ENCODE measurements at places on chromosomes 16 and 17.

DNA sequence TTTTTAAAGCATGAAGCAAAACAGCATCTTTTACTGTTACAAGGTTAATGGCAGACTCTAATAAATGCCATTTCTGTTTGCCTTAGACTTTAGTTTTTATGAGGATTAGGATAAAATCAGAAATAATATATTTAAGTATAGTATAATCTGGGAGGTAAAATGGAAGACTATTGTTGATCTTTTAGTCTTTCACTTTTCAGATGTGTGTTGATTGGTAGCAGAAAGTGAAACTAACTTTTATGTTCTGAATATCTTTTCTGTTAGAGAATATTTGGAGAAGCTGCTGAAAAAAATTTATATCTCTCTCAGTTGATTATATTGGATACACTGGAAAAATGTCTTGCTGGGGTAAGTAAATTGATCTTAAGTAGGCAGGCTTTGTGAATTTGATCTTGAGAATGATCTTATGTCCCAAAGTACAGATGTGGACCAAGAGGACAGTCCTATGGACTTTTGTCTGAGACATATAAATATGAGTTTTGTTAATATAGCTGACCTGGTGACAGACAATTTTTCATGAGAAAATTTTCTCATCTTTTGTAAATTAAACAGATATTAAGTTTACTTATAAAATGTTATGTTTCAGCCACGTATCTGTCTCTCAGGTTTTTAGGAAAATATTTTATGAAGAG lies 64.1 kb downstream of the NF1 start:
- DNase-seq: no peak

GRCh38 chr17:75652934-75653549 lies 13.9 kb downstream of the RECQL5 start:
- DNase-seq: peak; percentile 9

DNA sequence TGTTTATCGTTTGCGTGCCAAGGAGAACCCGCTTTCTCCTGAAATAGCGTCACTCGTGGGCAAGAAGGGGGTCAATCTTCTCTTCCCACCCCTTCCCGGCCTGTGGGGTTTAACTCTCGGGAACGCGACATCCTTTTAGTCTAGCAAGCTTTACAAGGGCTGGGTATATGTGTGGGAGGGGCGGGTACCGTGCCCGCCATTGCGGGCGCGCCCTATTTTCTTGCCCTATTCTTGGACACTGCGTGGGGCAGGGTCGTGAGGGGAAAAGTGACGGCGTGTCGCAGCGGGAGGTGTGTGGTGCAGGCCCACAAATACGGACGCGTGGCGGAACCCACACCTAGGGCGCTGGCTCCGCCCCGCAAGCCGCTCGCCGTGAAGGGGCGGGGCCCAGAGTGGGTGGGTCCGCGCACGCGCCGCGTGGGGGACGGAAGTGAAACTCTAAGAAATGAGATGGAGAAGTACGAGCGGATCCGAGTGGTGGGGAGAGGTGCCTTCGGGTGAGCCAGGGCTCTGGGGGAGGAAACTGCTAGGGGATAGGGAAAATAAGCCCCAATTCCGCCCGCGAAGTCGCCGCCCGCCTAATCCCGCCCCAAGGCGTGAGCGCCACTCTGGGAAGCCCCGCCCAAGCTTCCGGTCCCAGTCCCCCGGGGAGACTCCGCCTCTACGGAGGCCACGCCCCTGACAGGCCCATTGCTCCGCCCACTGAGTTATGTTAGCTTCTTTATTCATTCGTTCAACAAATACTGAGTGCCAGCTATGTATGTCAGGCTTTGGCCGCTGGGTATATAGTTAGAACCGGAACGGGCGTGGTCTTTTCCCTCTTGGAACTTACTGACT lies at the start of gene NEK8:
TSS of gene NEK8 (plus strand) at position 425 of the 837 bp plus-strand sequence. CDS start at position 451, 26 bp downstream.
- peak; percentile 97 for DNase-seq

GRCh38 chr16:2471653-2472487 lies 773 bp downstream of the NTN3 start:
- DNase-seq: no peak

GRCh38 chr16:70429888-70430666 lies 8.8 kb downstream of the ST3GAL2 start:
- no peak for DNase-seq

DNA sequence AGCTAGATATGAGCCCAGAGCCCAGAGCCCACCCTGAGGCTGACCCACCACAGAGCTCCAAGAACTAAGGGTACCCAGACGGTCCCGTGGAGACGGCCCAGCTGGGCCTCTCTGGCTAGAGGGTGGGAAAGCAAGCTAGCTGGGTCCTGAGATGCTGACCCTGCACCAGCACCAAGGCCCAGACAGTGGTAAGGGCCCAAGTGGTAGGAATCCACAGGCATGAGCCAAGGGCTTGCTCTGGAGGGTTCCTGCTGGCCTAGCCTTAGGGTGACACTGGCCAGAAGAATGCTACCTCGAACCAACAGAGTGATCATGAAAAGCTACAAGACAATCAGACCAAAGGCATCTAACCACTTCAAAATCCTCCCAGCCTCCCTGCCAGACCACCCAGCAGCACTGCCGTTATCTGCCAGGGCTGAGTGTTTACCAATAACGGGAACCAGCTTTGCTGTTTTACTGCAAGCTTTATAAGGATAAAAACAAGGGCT lies 13.2 kb downstream of the HIC1 start:
- DNase-seq: no peak

DNA sequence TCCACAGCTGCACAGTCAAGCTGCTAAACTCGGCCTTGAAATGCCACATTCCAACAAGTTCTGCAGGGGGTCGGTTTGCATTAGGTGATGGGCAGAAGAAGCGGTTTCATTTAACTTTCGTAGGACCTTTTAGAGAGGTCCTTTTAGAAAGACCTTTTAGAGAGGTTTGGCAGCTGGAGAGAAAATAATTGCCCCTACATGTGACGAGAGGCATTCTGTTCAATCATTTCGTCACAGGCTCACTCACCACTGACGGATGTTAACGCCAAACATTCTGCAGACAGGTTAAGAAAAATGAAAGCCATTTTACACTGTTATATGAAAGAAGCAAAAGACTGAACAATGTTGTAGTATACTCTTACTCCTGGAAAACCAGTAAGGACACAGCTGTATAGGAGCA lies 76.5 kb upstream of the ZNF423 start:
- DNase-seq: no peak

DNA sequence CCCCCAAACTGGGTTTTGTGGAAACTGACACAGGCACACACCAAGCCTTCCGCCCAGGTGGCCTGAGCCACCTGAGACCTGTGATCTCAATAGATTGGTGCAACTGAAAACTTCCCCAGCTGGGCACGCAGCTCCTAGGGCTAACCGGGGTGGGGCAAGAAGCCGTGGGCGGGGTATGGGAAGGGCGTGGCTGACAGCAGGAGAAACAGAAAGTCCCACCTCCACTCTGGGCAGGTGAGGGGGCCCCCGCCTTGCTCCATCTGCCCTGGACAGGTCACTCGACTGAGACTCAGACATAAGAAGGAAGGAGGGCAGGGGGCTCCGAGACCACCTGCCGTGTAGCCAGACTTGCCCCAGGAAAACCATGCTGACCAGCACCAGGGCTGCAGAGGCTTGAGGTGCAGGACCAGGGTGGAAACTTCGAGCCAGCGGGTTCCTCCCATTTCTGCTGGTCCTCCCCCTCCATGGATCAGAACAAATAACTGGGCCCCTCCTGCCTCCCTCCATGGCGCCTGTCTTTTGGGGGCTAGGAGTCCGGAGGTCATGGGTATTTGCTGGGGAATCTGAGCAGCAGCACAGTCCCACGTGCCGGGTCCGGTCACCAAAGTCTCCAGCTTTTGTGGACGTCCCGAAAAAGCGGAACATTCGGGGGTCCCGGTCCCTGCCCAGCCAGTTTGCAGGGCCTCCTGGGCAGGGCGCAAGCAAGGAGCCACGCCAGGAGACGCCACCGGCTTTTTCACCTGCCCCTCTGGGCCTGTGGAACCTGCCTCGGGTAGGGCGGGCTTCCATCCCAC lies 1.3 kb downstream of the TIMP2 start:
- peak; percentile 40 for DNase-seq

GRCh38 chr17:79506150-79506870 lies 104.5 kb downstream of the RBFOX3 start:
- DNase-seq: no peak

DNA sequence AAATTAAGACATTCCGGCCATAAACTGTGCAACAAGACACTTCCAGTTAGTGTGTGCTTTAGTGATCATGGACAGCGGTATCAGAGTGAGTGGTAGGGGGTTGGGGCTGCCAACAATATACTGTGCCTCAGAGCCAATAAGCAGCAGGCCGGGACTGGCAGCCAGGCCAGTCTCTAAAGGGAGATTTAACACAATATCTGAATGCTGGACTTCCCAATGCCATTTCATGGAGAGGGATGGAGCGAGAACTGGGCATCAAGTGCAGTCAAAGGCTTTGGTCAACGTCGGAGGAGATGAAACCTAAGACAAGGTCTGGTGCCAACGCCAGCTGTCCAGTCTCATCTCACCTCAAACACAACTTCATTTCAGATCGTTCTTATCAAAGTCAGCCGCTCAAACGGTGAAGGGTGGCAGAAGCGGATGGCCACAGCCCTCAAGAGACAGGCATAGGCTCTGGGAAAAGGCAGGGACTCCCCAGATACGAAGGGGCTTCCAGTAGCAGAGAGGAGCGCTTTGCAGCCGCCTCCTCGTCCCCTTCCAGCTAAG lies 935 bp downstream of the USP32 start:
- no peak for DNase-seq
